T-helper 17 cell (primary cell): ENCODE measurements at places on chromosomes 11 and 22. TPM values are rescaled to one million over a fixed set of nuclear protein-coding genes. Genes with fewer than 3 reads are reported as not detected.

DNA sequence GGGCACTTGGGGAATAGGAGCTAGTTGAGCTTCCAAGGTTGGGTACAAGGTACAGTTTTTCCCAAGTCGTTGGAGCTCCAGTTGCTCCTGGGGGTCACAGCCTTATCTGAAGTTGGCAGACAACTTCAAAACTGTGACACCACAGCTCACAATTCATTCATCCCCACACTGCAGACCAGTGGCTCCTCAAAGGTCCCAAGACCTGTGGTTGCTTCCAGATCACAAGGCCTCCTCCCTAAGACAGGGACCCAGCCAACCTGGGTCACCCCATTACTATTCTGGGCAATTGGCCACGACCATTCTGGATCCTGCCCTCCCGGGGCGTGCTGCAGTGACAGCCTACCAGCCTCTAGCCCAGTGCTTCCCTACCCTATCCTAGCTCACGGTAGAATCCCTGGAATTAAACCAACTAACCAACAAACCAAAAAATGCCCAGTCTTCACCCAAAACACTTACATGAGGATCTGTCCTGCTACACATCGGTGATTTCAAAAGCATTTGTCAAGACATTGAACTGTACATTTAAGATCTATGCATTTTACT, 862 bp upstream of the PDXP start:
- DNase-seq: no peak

- DNase-seq: no peak
These were observed 43.8 kb upstream of the API5 start for GRCh38 chr11:43267856-43268580.

DNA sequence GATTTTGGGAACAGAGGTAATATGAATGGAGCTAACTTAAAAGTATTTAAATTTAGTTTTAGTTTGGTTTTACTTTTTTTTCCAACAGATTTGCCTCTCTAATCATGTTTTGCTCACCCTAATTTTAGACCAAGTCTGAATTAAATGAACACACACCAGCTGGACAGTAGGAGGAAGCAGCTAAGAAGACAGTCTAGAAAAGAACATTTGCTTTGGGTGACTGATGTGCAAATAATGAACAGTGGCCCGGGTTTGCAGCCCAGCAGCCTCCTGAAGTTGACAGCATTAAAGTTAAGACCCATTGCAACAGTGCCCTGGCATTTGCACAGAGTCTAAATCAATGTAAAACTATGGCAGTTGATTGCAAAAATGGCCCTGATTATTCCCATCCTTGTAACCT, 66.4 kb upstream of the SORL1 start:
- DNase-seq: no peak

GRCh38 chr11:15933886-15934625, 422.3 kb downstream of the SOX6 start:
- DNase-seq: no peak

DNA sequence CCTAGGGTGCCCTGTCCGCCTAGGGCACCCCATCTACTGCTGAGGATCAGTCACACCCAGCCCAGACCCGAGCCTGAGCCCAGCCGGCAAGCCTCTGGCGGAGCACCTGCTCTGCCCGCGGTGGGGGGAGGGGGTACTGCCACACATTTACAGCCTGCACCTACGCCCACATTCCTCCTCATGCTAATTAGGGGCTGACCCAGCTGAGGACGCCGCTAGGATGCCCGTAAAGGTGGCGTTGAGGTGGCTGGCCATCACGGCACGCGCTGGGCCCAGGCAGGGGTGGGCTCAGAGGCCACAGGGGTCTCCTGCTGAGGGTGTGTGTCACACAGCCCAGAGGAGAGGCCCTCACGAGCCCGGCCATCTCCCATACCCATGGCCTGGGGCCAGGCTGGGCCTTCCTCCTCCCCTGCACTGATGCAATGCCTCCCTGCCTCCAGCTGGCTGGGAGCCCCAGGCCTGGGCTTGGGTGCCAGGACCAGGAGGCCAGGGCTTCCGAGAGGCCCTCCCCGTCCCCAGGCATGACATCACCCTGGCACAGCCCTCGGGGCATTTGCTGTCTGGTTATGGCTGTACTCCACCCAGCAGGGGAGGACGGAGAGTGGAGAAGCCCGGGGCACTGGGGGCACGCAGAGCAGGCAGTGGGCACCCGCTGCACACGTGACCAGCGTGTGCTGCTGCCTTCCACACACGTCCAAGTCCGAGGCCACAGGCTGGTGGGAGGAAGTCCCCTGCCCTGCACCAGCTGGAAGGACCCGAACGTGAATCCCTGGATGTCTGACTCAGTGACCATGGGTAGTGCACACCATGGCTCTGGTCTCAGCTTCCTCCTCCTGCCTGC, 12.7 kb downstream of the DUSP8 start:
- no peak for DNase-seq

DNA sequence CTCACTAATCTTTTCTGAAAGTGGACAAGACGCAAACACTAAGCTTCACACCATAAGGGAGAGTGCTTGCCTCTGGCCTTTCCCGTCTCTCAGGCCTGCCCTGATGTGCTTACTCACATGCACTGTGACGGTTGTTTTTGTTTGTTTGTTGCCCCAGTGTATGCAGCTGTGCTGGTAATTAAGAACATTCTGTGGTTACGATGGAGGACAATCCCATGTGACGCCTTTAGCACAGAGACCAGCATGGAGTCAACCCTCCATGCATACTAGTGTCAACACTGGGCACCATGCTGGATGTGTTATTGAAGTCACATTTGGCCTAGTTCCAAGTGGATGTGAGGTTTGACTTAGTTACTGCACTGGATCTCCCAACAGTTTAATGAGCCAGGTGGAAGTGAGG, 27.8 kb upstream of the CDON start:
- DNase-seq: no peak

The MPZL2 gene
- 0.99 TPM for total RNA-seq

The HTR3B gene
- not detected for total RNA-seq
